ENCODE measurements at places on chromosomes 13 and 19.

GRCh38 chr13:29810145-29810742 is 40.2 kb downstream of the UBL3 start:
- no peaks in the 10 kb centered on the region for H3K27me3 ChIP-seq
- H3K27ac ChIP-seq: no peak overlapping the region
- no peaks in the 10 kb centered on the region for H3K36me3 ChIP-seq
- H3K4me1 ChIP-seq: peaks cover 4% of the 10 kb centered on the region
- no peak for DNase-seq

DNA sequence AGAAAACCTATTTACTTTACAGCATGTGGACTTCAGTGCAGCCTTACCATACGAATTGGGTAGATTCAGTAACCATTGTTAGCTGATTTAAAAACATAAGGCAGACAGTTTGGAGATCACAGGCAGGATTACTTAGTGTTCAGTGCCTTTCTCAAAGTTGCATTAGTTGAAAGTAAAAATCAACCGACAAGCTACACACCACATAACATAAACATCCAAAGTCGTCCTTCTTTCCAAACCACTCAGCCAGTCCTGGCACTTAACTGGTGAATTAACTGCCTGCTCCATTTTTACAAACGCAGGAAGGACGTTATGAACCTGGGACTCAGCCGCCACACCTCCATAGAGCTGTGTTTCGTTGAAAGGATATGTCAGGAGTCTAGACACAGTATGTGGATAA is 91.4 kb downstream of the COL4A1 start:
- H3K27me3 ChIP-seq: no peaks in the 10 kb centered on the region
- H3K27ac ChIP-seq: no peak overlapping the region
- peaks cover 8% of the 10 kb centered on the region for H3K36me3 ChIP-seq
- DNase-seq: no peak
- no peak overlapping the region for H3K4me3 ChIP-seq

DNA sequence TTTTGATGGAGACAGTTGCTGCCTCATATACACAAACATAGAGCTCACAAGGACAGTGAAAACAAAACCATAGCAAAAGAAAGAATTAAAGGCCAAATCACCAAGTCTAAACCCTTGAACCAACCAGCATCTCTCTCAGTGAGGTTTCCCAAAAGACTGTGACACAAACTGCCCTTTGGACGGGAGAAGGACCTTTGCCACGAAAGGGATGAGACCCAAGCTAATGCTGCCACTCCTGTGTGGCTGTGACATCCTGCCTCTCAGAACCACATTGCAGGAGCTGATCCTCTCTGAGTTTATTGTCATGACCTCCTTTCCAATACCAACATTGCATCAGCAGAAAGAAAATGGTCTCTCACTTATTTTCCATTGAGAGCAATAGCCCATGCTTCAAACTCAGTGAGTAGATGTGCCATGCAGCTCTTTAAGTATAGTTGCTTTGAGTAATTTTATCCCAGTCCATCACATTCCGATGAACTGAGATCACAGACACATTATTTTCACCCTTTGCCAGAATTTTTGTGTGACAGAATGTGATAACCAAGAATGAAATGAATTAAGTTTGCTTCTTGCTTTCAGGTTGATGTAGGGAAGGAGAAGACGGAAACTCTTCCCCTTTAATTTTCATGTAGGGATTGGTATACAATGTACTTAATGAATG is 133.5 kb upstream of the IRS2 start:
- no peaks in the 10 kb centered on the region for H3K36me3 ChIP-seq
- H3K4me1 ChIP-seq: no peaks in the 10 kb centered on the region
- H3K27ac ChIP-seq: no peak overlapping the region
- no peaks in the 10 kb centered on the region for H3K27me3 ChIP-seq

- H3K27ac ChIP-seq: no peak overlapping the region
- H3K36me3 ChIP-seq: no peaks in the 10 kb centered on the region
- no peaks in the 10 kb centered on the region for H3K27me3 ChIP-seq
- no peak overlapping the region for H3K4me3 ChIP-seq
- no peak for DNase-seq
Observed at GRCh38 chr13:99067159-99067985, 89.5 kb upstream of the DOCK9 start.

DNA sequence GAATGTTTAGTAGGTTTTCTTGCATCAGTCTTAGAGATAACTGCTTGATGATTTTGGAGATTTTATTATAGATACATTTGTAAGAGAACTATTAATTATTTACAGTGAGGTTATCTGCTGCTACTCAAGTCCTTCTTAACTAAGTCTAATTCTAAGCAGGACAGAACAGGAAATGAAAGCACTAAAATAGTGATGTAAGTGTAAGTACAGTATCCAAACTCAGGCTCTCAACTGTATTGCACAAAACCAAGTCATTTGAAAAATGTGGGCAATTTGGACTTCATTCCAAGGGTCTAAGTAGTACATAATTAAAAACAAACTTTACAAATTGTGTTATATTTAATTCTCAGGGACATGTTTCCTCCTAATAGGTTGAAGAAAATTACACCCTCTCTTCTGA is 417.1 kb downstream of the ITGBL1 start:
- H3K27me3 ChIP-seq: no peaks in the 10 kb centered on the region
- H3K4me3 ChIP-seq: no peak overlapping the region

GRCh38 chr13:47831265-47831664 is 169.8 kb downstream of the SUCLA2 start:
- no peaks in the 10 kb centered on the region for H3K27me3 ChIP-seq
- no peak for DNase-seq
- no peaks in the 10 kb centered on the region for H3K36me3 ChIP-seq
- H3K4me3 ChIP-seq: no peak overlapping the region
- H3K4me1 ChIP-seq: no peaks in the 10 kb centered on the region

DNA sequence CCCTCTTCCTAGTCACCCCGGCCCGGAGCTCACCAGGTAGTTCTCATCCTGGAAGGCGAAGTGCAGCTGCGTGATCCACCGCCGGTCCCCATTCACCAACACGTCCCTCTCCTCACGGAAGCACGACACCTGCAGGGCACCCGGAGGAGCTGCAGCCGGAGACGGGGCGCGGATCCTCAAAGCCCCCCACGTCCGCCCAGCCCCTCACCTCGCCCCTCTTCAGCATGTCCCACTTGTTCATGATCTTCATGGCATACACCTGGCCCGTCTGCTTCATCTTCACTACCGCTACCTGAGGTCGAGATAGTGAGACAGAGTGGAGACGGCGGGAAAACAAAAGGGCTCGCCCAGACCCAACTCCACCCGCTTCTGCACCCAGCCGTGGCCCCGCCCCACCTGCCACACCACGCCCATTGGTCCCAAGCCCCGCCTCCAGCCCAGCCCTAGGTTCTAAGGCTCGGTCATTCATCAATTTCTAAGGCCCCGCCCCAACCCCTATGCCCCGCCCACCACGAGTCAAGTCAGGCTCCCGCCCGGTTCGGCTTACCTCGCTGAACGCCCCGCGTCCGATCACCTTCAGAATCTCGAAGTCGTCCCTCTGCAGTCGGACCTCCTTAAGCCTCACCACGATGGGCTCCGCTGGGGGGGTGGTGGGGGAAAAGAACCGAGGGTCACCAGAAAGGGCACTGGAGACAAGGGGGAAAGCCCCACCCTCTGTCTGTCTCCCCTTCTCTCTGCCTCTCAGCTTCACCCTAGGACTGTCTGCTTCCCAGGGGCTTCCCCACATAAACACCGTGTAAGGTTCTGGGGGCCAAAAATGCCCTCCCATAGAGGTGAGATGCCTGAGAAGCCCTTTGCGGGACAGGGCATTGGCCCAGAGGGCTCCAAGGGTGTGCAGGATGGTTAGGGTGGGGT is 2.8 kb downstream of the DMPK start:
- H3K4me3 ChIP-seq: peak overlapping the region; percentile 43
- H3K4me1 ChIP-seq: peaks cover 55% of the 10 kb centered on the region

- H3K4me3 ChIP-seq: no peak overlapping the region
- DNase-seq: no peak
- peaks cover 18% of the 10 kb centered on the region for H3K4me1 ChIP-seq
- H3K36me3 ChIP-seq: no peaks in the 10 kb centered on the region
- no peaks in the 10 kb centered on the region for H3K27me3 ChIP-seq
- no peak overlapping the region for H3K27ac ChIP-seq
Observed at GRCh38 chr13:99655351-99656091, 154.2 kb downstream of the TM9SF2 start.

DNA sequence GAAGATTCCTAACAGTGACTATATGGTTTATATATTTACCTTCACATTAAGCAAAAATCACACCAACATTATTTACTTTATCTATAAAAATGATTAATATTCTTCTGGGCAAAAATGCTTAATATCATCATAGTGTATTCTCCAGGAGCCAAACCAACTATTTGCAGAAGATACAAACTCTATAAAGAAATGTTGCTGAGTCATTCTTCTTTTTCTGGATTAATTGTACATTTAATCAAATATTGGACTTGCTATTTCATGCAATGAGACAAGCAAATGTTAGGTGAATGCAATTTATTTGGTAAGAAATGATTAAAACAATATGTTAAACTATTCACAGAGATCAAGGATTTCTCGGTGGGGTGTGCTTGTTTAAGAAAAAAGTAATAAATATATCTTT is 1075.8 kb downstream of the PCDH9 start:
- H3K4me3 ChIP-seq: no peak overlapping the region
- no peaks in the 10 kb centered on the region for H3K27me3 ChIP-seq
- no peaks in the 10 kb centered on the region for H3K4me1 ChIP-seq
- H3K27ac ChIP-seq: no peak overlapping the region

- H3K27ac ChIP-seq: no peak overlapping the region
- no peaks in the 10 kb centered on the region for H3K27me3 ChIP-seq
- H3K4me1 ChIP-seq: no peaks in the 10 kb centered on the region
- DNase-seq: no peak
- H3K36me3 ChIP-seq: no peaks in the 10 kb centered on the region
- no peak overlapping the region for H3K4me3 ChIP-seq
Observed at GRCh38 chr13:79735228-79735627, 254.3 kb downstream of the NDFIP2 start.

All from suprapubic skin (tissue), 4 donors.